ENCODE measurements at places on chromosomes 11 and 22.

DNA sequence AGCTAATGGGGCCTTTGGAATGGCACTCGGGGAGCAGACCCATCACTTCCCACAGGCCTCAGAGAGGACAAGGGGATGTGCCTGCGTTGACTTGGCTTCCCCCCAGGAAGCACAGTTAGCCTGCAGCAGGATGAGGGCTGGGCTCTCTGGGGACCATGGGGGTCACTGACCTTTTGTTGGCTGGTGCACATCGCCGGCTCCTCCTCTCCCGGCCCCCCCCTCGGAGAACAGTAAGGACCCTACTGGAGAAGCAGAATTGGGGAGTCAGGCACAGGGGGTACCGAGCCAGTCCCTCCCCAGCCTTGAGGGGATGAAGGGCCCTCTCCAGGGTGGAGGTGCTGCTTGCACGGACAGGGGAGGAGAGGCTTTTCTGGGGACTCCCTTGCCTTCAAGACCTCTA is 32.8 kb downstream of the NRXN2 start:
- DNase-seq = no peak

DNA sequence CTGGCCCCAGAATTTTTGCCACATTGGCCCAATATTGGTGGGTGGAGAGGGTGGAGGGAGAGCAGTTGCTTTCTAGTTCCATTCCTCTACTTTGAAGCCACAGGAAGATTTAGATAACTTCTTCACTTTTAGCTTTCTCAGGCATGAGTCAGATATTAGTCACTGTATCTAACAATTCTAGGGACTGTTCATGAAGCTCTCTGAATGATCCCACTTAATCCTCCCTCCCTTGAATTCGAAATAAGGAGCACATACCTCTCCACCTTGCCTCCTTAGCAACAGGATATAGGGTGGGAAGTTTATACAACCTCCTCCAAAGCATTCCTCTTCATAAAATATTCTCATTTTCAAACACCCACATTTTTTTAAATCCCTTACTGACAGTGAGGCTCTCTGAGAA is 13.5 kb downstream of the FSHB start:
- DNase-seq = no peak

GRCh38 chr11:33323421-33323820 is 66.2 kb downstream of the HIPK3 start:
- DNase-seq = no peak

DNA sequence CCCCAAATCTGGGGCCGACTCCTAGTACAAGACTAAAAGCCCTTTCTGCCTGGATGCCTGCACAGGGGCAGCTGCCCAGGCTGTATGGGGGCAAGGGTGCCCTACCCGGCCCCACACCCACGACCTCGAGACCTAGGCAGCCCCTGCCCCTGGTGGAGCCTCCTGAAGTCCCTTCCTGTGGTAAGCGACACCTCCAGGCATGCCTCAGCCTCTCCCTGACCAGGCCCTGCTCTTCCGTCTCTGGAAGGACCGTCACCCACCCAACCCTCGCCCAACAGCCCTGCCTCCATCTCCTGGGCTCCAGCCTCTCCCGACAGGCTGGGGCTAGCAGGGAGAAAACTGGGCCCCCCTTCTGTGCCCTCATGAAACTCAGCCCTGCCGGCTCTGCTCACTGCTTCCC is 22.8 kb upstream of the PPARA start:
- DNase-seq = no peak

- no peak for DNase-seq
Measured at GRCh38 chr11:44561275-44561805, 4.1 kb upstream of the CD82 start.

- DNase-seq = no peak
Measured at GRCh38 chr11:121557348-121557747, 104.6 kb upstream of the SORL1-AS1 start.

DNA sequence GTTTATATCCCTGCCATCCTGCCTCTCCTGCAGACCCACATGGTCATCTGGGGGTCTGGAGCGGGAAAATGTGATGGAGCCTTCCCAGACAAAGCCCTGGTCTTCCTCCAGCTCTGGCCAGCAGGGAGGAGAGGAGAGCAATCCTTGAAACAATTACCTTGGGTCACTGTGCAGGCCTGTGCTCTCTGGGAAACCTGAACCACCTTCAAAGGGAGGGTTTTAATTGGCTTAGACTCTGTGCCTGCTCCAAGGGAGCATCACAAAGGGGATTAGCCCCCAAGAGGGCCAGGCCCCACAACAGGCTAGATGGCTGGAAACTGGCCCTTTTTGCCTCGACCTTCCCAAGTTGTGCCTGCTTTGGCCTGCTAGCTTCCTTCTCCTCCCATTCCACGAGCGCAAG is 351.9 kb downstream of the TENM4 start:
- no peak for DNase-seq

DNA sequence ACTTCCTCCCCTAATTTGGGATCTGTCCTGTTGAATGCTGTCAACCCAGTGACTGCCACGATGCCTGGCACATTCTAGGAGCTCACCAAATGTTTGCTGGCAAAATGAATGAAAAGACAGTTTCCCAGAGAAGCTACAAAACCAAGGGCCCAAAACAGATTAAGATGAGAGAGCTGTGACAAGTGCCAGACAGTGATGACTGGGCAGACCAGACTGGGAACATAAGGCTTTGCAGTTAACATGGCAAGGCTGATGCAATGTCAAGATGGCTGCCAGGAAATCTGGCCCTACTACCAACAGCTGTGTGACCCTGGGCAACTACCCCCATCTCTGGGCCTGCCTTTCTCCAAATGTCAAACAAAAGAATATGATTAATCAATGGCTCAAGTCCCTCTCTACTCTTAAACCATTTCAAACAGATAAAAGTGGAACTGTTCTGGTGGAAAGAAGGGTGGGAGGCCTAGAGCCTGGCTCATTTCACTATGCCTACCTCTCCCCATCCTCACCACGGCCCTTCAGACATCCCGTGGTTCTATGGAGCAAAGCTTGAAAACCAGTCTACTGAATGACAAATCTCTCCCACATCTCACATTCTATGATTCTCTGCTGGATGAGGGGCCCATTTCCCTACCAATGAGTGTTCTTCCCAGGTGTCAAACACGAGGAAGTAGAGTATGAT is 12.8 kb downstream of the AP1B1 start:
- DNase-seq = no peak

GRCh38 chr22:21951931-21952465 is 650 bp downstream of the PPM1F start:
- no peak for DNase-seq

DNA sequence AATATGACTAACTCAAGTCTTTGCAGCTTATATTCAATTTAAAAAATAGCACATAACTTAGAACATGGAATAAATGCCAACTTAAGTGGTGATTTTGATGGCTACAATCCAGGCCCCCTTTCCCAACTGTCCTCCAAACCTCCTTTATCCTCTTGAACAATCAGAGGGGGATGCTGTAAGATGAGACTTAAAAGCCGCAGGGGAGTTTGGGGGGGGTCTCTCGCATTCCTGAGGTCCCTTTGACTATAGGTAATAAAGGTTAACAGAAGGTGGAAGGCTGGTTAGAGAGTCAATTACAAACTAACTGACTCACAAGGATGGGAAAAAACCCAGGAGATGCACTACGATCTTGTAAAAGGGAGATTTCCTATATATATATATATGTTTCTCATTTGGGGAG is 101.8 kb downstream of the KIRREL3 start:
- DNase-seq = no peak

DNA sequence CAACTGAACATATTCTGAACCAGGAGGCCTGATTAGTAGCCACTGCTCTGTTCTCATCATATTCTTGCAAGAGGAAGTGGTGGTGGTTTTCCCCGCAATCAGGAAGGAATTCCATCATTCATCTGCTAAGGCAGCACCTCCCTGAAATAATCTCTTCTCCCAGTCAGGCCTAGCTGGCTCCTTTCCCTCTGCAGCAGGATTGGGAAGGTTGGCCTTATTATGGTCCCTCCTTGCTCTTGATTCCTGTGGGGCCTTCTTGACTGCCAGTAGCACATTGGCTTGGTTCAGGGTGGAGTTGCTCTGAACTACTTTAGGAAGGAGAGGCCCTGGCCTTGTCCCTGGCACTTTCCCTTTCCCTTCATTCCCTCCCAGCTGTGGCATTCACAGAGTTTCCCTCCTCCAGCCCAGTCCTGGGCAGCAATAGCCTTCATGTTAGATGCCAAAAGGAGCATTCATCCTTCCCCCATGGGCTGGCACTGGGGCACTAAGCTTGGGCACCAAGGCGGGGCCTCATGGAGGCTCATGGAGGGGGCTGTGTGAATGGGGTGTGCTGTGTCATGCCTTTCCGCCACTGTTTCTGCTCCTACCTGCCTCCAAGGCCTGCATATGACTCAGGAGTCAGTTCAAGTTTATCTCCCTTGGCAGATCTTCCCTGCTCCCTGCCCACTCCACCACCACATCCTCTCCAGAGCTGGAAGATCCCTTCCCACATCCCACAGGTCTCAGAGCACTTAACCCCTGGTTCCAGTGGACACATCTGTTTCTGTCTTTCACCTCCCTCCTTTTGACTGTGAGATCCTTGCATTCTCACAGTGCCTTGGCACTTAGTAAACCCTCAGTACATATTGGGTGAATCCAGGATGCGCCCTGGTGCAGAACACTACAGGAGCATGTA is 27.6 kb upstream of the CD44 start:
- DNase-seq = no peak

DNA sequence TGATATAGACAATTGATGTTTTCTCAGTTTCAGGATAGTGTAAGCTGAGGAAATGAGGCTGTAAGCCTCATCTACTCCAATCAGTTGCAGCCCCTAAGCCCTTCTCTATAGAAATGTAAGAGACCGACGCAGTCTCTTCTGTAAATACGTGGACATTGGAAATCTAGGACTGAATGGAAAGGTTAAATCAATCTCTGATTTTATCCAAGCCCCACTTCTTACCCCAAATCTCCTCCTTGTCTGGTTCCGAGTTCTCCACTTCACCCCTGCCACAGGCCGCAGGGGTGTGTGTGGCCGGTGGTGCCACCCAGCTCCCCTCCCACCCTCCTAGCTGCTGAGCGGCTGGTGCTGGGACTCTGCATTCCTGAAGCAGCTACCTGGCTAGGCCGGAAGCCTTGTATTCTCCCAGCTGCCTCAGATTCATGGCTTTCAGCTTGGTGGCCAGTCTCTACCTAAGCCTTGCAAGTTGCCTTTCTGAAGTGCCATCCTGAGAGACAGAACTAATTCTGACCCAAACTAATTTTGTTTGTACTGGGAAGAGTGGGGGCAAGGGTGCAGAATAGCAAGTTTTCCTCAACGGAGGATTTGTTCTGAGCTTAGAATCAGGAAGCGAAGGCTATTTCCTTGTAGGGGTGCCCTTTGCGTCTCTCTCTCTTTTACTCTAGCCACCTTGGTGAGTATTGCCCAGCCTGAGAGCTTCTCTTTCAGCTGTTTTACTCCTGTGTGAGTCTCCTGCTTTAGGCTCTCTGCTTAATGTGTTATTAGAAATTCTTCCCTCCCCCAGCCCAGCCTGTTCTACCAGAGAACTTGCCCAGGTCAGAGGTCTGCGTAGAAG is 749 bp downstream of the VWA5A start:
- no peak for DNase-seq

DNA sequence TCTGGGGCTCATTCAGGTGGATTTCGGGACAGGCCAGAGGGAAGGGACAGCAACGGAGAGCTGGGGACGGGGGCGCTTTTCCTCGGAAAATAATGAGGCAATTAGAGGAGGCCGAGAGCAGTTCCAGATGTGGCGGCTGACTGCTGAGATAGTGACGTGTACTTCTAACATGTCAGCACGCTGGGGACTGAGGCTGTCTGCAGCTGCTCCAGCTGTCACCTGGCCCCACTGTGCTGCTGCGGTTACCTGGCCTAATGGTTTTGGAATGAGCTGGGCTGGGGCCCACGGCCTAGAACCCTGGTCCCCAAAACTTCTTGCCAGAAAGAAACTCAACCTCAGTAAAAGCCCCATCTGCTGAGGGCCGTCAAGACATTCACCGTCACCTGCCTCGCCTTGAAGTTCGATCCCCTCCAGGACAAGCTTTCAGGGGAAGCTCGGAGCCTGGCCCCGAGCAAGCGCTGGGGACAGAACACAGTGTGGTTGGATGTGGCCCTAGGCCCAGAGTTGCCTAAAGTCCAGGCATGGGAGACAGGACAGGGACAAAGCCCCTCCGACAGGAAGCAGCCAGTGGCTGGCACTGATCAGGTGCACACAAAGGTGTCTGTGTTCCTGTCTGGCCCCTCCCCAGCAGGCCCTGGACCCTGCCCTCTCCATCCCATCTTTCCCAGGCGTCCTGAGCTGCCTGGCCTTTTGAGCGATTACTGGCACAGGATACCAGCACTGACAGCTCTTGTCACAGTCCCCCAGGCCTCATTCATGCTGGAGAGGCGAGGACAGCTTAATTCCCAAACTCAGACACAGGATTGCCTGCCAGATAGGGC is 22.1 kb downstream of the RPUSD4 start:
- DNase-seq = no peak

- DNase-seq = no peak
Measured at GRCh38 chr11:845872-846495, 3.3 kb downstream of the TSPAN4 start.

- no peak for DNase-seq
Measured at GRCh38 chr22:30714062-30714461, 19.4 kb downstream of the OSBP2 start.

GRCh38 chr11:97354026-97354425 is 964.2 kb downstream of the JRKL start:
- no peak for DNase-seq

All from stimulated activated CD8-positive, alpha-beta memory T cell treated with anti-CD3 and anti-CD28 coated beads, Interleukin-12 subunit alpha, Interleukin-12 subunit beta, amount 100 ng/mL, for 4 hours (primary cell).